ENCODE measurements at places on chromosomes 12 and 14.

GRCh38 chr14:71354801-71355200 is 447.5 kb downstream of the PCNX1 start:
- no peak for DNase-seq

DNA sequence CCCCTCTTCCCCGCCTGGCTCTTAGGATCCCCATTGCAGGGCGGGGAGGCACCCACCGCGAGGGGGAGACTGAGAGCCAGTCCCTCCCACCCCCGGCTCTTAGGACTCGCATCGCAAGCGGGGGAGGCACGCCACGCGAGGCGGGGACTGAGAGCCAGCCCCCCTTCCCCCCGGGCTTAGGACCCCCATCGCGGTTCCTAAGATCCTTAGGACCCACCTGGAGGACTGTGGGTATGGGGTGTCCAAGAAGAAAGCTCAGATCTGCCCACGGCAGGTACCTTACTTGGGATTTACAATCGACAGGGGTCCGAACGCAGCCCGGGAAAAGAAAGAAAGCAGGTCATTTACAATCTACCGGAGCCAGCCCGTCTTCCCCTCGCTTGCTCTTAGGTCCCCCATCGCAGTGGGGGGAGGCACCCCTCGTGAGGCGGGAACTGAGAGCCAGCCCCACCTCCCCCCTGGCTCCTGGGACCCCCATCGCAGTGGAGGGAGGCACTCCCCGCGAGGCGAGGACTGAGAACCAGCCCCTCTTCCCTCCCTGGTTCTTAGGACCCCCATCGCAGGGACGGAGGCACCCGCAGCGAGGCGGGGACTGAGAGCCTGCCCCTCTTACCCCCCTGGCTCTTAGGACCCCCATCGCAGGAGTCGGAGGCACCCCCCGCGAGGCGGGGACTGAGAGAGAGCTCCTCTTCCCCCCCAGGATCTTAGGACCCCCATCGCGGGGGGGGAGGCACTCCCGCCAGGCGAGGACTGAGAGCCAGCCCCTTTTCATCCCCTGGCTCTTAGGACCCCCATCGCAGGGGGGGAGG is 43.7 kb downstream of the DDX11 start:
- DNase-seq: peak; percentile 54

GRCh38 chr14:56331592-56332216 is 213.5 kb downstream of the PELI2 start:
- no peak for DNase-seq

- DNase-seq: no peak
Observed at GRCh38 chr12:43079476-43079875, 472.5 kb downstream of the ADAMTS20 start.

DNA sequence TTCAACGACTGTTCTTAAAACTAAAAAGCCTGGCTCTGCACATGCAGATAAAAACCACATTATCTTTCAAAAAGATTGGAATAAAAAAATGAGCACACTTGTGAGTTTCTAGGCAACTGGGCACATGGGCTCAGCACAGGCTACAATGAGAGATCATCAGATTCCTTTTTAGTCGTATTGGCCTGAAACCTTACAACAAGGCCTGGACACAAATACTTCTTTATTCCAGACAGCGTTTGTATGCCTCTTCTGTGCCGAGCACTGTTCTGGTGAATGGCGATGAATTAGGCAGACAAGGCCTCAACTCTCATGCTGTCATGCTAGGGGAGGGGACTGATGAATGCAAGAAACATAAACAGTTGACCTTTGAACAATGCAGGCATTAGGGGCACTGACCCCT is 463.0 kb downstream of the AACS start:
- DNase-seq: no peak

- no peak for DNase-seq
Observed at GRCh38 chr12:2170376-2170775, 117.6 kb downstream of the CACNA1C start.

DNA sequence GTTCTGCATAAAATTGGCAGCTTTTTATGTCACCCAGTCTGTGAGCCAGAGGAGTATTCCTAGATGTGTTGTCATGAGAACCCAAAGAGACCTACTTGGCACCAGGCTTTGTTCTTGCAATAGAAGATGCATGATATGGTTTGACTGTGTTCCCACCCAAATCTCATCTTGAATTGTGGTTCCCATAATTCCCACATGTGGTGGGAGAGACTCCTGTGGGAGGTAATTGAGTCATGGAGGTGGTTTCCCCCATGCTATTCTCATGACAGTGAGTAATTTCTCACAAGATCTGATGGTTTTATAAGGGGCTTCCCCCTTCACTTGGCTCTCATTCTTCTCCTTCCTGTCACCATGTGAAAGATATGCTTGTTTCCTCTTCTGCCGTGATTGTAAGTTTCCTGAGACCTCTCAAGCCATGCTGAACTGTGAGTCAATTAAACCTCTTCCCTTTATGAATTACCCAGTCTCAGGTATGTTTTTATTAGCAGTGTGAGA is 572.0 kb upstream of the ATP2B1 start:
- no peak for DNase-seq

- no peak for DNase-seq
Observed at GRCh38 chr14:101559624-101560533, 1.4 kb upstream of the DIO3 start.

DNA sequence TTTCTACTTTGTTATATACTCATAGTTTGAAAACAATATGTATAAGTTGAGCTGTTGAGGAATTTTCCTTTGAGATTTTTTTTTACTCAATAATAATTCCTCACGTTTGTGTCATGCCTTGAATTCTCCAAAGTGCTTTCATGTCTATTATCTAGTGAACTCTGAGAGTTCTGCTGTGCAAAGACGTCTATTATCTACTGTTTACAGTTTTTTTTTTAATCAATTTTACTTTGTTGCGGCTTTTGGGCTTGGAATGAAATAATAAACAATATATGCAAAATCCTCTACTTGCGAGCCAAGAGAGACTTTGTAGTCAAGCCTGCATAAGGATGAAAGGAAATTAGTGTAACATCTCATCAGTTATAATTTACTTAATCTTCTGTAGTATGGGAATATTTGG is 107.2 kb upstream of the FRMD6 start:
- DNase-seq: no peak

GRCh38 chr14:38481952-38482678 is 226.2 kb upstream of the CLEC14A start:
- DNase-seq: no peak

DNA sequence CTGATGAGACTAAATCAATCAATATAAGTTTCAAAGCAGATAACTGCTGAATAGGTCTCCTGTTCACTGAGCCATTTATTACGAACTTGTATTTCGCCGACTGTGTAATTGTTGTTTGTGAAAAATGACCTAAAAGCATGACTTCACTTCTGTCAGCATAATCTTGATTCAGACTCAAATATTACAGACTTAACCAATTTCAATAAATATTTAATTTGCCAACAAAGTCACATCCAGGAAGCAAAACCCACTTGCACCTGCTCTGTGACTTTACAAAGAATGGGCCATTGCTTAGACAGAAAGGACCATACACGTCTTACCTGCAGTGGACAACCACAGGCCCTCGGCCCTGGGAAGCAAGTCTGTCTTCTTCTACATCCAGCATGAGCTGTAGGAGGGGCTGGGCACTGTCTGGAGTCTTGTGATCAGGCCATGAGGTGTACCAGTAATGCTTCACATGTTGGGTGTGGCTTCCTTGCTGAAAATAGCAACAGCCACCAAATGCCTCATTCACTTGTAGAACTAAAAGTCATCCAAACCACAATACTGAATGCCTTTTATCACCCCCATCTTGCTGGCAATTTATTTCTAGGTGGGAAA is 23.5 kb upstream of the PTPRB start:
- DNase-seq: no peak

DNA sequence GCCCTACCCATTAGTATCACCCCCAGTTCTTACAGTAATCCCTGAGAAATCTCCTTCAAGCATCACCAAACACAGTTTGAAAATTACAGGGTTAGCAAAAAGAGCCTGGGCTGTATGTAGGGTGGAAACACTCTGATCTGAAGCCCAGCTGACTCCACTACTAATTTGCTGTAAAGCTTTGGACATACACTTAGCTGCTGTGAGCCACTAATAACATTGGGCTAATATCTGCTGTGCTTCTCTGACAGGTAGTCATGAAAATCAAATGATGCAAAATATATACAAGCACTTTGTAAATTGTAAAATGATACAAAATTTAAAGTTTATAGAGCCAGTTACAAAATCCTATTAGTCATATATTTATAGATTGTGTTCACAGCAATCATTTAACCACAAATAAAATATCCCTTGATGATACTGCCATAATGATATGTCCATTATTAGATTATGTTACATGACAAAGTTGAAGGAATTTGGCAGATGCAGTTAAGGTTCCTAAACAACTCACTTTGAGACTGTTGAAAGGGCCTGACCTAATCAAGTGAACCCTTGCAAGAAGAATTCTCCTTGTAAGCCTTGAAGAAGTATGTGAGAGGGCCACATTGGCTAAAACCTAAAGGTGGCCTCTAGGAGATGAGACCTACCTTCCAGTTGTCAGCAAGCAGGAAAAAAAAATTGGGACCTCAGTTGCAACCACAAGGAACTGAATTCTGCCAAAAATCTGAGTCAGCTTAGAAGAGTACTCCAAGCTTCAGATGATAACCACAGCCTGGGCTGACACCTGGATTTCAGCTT is 19.0 kb downstream of the TWF1 start:
- DNase-seq: no peak

GRCh38 chr12:132084621-132085290 is 59.4 kb downstream of the DDX51 start:
- DNase-seq: peak; percentile 28

GRCh38 chr14:54220704-54221431 is 175.9 kb upstream of the CDKN3 start:
- no peak for DNase-seq

- no peak for DNase-seq
Observed at GRCh38 chr14:69553252-69553651, 21.4 kb downstream of the CCDC177 start.

- DNase-seq: no peak
Observed at GRCh38 chr12:72390146-72390545, 118.0 kb downstream of the TRHDE start.

DNA sequence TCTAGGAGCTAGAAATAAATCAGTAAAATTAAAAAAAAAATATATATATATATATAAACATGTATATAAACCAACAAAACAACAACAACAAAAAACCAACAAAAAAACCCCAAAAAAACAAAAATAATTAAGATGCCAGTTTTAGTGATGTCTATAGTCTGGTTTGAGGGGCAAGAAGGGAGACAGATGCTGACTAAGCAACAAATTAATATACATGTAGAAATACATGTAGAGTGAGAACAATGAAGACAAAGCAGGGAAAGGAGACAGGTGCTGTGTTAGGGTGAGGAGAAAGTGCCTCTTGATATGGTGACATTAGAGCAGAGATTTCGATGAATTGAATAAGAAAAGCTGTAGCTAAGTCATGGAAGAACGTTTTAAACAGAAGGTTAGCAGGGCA is 477.9 kb downstream of the APAF1 start:
- no peak for DNase-seq

DNA sequence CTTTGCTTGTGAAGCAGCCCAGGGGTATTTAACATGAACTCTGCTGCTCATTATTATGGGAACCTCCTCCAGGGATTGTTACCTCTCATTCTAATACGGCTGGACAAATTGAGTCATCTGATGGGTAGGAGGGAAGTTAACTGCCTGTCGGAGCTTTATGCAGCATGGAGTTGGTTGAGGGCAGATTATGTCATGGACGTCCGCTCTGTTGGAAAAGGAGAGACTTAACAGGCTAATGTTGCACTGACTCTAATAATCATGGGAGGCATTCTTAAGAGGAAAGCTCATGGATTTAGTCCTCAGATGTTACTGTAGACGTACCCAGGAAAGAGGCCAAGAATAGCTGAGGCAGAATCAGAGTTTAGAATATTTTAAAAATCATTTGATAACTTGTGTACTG is 9.9 kb downstream of the POP5 start:
- DNase-seq: no peak
